ENCODE measurements at places on chromosomes 2 and 18.
A peak's percentile ranks its signal among the peaks of the same experiment; 100 is the strongest.

DNA sequence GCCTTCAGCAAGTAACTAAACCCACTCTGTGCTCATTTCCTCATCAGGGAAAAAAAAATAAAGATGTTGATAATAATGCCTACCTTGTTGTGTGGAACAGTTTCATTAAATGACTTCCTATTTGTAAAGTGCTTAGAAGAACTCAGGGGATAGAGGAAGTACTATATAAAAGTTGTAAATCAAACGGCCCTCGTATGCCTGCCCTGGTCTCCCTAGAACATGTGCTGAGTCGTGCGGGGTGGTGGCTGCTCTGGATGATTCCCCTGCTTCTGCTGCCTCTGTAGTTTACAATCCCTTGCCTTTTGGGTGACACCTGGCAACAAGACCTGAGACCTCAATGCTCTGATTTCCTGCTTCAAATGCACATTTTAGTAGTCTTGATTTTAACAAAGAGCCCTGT is 170.0 kb downstream of the CERS6 start:
- DNase-seq: no peak

GRCh38 chr2:46416739-46417403 is 62.5 kb upstream of the TMEM247 start:
- DNase-seq: no peak

DNA sequence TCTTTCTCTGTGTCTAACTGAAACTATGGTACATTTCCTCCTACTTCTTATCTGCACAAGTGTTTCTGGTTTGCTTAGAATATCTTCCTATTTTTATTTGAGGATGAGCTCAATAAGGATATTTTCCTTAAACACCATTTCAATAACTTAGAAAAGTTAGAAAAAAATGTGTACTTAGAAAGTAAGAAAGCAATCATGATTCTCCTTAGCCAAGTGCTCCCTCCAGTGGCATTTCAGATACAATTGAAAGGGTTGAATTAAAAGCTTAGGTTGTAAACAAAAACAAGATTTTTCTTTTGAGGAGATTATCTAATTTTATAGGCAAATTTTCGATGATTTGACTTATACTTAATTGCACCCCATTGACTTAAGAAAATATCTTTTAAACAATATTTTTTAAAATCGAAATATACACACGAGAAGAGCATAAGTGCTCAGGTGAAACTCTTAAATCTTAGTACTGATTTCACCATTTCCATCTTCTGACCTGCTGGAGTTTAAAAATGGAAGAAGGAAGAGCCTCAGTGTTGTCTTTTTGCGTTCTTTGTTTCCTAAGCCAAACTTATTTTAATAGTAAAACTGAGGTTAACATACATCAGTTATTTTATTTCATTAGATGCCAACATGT is 26.9 kb downstream of the C18orf63 start:
- DNase-seq: no peak

DNA sequence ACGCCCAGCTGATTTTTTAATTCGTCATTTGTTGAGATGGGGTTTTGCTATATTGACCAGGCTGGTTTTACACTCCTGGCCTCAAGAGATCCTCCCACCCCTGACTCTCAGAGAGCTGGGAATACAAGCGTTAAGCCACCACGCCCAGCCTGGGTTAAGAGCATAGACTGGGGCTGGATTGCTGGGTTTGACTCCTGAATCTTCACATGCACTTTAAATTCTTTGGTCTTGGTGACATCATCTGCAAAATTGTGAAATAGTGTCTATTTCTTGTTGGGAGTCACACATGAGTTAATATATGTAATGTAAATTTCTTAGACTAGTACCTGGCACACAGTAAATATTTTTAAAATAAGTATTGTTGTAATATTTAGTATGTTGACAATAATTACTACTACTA is 257.4 kb downstream of the DOK6 start:
- no peak for DNase-seq

GRCh38 chr18:659597-659996 is 2.1 kb downstream of the TYMS start:
- no peak for DNase-seq

GRCh38 chr2:210722092-210722491 is 165.7 kb downstream of the CPS1 start:
- no peak for DNase-seq

DNA sequence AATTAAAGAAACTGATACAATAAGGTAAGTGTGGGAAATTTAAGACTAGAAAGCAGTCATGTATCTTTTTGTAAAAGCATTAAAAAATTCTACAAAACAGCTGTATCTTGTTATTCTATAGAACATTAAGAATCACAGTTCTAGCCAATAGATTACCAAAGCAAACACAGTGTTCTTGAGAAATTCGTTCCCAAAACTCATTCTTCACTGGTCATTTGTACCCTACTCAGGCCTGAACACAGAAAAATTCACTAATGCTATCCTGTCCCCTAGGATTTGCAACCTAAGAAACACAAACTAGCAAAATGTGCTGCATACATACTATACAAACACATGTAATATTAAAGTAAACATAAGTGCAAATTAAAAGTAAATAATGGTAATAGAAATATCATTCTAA is 29.1 kb downstream of the ERMN start:
- DNase-seq: no peak

DNA sequence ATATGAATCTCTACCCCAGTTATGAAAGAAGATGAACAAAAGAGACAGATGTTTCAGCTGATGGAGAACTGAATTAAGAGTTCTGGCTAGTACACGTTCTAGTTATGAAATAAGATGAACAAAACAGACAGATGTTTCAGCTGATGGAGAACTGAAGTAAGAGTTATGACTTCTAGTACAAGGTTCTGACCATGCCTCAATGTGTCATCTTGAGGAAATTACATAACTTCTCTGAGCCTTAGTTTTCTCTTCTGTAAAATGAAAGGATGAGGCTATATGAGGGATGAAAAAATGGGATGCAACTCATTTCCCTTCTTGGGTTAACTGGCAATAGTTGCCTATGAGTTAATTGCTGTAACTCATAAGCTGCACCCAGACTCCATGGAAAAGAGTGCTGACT is 92.9 kb upstream of the WDR75 start:
- no peak for DNase-seq

GRCh38 chr18:9092665-9093064 is 9.8 kb upstream of the NDUFV2 start:
- no peak for DNase-seq

DNA sequence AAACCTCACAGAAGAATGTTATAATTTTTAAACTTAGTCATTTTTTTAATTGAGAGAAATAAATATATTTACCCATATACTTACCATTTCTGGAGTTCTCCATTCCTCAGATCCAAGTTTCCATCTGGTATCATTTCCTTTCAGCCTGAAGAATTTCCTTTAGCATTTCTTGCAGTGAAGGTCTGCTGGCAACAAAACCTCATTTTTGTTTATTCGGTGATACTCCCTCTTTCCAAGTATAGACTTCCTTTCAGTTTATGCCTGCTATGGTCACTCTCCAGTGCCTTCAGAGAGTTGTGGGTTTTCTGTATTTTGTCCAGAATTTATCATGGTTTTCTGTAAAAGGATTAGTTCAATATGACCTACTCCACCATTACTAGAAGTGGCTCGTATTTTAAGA is 17.0 kb downstream of the WDPCP start:
- DNase-seq: no peak

DNA sequence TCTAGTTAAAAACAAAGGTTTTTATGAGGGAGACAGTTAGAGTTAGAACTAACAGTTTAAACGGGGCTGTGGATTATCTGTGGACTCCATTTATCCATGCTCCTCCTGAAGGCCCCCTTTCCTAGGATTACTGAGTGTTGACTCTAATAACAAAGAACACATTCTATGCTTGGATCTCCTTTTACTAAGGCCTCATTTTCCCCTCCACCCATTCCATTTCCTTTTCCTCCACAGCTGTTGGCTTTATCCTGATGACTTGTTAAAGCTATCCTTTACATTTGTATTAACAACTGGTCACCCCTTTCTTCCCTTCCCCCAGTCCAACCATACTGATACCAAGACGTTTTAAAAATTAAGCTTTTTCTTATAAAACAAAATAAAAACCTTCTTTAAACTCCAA is 220.6 kb downstream of the SRBD1 start:
- no peak for DNase-seq

GRCh38 chr2:1804865-1805264 is 60.5 kb upstream of the PXDN start:
- no peak for DNase-seq

DNA sequence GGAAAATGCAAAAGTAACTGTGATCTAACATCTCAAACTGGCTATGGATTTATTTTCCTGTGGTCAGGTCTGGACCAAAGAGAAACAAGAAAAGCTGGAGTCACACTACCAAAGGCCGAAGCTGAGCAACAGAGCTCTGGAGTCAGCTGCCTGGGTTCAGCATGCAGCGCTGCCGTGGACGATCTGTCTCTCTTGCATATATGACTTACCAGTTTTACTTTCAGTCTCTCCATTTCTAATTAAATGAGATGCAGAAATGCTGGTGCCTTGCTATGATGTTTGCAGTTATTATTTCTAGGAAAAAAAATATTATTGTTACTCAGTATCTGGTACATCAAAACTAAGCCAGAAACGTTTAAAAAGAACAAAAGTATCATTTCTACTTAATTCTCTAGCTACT is 813.2 kb downstream of the RNF144A start:
- no peak for DNase-seq

- peak; percentile 44 for DNase-seq
Observed at GRCh38 chr2:171416009-171416926, 17.5 kb downstream of the METTL8 start.

DNA sequence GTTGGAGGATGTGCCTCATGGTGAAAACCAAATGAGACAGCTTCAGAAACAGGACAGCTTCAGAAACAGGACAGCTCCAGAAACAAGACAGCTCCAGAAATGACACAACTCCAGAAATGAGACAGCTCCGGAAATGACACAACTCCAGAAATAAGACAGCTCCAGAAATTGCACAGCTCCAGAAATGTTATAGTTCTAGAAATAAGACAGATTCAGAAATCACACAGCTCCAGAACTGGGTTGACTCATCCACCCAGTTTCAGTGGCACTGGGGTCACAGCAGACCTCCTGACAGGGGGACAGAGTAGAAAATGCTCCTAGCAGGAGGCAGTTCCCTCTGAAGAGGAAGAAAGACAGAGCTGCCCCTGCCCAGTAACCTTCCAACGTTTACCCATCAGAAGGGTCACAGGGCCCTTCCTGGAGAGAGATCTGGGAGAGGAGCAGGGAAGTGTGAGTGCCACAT is 26.9 kb upstream of the COL6A3 start:
- DNase-seq: no peak

DNA sequence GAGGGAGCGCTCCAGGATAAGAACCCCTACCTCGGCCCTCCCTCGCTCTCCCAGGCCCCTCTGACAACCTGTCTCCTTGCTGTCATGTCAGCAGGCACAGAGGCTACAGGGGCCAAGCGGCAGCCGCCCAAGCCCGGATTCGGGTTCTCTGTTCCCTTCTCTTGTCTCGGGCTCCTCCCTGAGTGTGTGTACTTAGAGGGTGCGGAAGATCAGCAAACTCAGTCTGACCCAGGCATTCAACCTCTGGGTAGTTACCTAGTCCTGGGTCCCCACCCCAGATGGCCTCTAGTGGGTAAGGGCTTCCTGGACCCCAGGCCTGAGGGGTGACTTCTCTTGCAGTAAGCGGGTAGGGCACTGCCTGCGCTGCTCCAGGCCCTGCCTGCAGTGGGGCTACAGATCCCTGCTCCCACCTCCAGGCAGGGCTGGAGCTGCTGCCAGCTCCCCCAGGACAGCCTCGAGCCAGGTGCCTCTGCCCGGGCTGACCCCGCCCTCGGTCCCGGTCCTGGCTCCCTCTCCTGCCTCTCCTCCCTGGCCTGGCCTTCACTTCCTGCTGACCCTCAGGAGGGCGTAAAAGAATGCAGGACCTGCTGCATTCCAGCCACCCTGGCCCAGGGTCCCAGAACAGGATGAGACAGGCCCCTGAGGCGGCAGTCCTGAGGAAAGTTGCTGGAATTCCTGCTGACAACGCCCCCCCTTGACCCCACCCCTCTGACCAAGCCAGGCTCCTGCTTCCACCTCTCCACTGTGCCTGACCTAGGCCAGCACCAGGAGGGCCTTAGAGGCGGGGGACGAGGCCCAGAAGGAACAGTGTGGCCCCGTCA is 22.0 kb downstream of the GPC1 start:
- no peak for DNase-seq

DNA sequence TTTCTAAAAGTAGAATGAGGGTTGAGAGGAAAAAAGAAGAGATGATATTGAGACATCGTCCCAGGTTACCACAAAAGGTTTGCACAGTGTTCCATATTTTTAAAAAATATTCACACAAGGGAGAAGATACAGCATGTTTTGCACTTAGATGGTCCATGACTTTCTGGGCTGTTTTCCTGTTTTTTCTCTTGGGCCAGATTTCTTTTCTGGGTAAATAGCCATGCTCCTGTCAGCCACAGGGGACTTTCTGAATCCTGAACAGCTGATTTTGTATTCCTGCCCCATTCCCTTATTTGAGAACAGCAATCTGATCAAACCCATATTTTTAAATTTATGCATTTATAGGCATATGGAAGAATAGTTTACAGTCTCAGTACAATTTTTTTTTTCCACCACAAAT is 185.9 kb upstream of the NRP2 start:
- DNase-seq: no peak

DNA sequence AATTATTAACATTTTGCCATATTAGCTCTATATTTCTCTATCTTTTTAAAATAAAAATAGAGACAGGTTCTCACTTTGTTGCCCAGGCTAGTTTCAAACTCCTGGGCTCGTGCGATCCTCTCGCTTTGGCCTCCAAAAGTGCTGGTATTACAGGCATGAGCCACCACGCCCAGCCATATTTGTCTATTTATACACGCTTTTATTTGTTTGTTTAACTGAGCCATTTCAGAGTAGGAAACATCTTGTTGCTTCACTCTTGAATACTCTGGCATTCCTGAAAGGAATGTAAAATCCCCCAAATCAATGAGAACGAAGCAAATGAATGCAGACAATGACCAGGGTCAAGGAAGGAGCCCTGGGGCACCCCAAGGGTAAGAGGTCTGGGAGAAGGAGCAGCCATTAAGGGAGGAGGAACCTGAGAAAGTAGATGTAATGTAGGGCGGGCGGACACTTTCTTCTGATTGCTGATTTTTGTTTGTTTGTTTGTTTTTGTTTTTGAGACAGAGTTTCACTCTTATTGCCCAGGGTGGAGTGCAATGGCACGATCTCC is 31.7 kb upstream of the RAB1A start:
- DNase-seq: no peak

DNA sequence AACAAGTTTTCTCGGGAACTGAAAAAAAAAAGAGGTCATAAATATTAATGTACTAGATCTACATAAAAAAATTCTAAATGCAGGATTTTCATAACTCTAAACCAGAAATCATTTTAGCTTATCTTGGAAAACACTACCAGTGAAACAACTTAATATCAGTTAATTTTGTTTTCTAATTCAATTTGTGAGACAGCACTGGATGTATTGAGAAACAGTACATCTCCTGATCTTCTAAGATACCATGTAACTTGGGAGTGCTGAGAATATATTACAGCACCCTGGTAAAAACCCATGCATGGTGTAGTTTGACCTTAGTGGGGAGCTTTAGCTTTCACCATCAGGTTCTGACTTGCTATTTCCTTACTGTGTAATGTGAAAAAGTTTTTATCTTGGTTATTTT is 129.6 kb downstream of the NRXN1 start:
- no peak for DNase-seq

- no peak for DNase-seq
Observed at GRCh38 chr2:28342081-28342967, 50.3 kb upstream of the FOSL2 start.
